ENCODE measurements at places on chromosomes 13 and 19.

- no peak for DNase-seq
Measured at GRCh38 chr19:47111682-47112165, 1.9 kb downstream of the ZC3H4 start.

DNA sequence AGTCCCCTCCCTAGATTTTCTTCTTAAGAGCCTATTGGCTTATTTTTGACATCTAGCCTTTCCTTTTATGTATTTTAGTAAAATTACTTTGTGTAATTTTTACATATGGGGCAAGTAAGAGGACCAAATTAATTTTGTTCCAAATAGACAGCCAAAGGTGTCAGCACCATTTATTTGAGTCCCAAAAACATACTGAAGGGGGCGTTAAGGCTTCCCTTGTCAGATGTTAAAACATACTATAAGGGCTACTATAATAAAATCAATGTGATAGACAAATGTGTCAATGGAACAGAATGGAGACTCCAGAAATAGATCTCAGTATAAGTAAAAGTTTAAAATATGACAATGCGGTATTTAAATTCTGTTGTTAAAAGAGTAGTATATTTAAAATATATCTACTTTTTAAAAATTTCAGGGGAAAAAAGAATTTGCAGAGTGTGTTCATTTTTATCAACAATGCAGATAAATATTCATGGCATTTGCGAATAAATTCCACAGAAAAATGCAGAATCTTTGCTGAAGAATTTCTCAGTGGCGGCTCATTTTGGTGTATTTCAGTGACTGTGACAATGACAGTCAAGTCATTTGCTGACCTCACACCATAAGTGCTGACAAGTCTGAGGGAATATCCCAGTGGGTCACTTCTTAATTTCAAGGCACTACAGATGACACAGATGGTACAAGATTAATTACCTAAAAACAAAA, 133.7 kb downstream of the MTUS2 start:
- no peak for DNase-seq

GRCh38 chr13:94057618-94058186, 421.8 kb downstream of the DCT start:
- DNase-seq, result no peak

- no peak for DNase-seq
Measured at GRCh38 chr13:41099986-41100385, 32.6 kb downstream of the KBTBD6 start.

DNA sequence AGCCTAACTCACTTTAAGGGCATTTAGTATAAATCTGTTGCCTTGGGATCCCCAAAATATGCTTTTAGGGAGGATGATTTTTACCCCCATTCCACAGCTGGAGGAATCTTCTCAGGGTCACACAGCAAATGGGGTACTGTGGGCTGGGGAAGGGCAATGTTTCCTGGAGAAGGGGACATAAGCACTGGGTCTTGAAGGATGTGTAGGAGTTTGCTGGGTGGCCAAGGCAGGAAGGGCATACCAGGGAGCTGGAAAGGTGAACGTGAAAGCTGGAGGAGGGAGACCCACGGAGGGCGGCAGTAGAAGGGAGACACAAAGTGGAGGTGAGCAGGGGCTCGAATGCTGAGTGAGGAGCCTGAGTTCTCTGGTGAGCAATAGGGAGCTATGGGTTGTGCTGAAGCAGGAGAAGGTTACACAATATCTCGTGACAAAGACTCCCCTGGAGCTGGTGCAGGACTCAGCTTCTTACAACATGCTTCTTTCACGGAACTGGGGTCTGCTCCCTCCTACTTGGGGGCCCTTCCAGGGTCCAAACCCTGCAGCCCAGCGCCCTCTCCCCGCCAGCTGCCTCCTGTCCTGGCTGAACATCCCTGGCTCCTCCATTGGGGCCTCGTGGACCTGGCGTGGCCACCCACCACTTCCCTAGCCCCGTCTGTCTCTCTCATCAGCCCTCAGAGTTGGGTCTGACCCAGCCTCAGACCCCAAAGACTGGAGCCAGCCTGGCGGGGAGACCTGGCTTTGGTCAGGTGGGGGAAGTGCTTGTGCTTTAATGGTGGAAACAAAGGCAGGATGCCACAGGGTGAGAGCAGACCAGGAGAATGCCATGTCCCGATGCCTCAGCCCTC, 11.1 kb downstream of the CILP2 start:
- no peak for DNase-seq

- DNase-seq, result no peak
Measured at GRCh38 chr13:80584785-80585184, 243.9 kb upstream of the SPRY2 start.

- no peak for DNase-seq
Measured at GRCh38 chr13:19967621-19968020, 9.1 kb downstream of the ZMYM2 start.

- DNase-seq, result no peak
Measured at GRCh38 chr13:74227476-74228158, 93.4 kb upstream of the KLF12 start.

DNA sequence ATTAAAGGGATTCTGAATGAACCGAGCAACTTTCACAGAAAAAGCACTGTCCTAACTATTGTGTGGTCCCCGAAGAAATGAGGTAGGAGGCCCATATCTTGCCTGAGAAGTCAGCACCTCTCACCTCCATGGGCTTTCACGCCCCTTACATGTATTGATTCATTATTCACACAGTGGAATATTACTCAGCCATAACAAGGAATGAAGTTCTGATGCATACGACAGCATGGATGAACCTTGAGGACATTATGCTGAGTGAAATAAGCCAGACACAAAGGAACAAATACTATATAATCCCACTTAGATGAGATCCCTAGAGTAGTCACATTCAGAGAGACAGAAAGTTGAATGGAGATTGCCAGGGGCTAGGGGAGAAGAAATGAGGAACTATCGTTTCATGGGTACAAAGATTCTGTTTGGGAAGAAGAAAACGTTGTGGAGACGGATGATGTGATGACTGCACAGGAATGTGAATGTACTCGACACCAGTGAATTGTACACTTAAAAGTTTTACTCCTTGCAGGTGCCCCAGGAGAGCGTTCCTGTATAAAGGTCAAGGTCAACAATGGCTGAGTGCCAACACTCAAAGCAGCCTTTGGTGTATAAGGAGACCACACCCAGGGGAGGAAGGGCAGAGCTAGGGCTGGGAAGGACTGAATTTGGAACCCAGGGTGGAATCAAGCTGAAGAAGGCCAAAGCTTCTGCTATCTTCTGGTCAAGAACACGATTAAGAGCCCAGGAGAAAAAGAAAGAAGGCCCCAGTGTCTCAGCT, 22.5 kb downstream of the ZIC5 start:
- no peak for DNase-seq

DNA sequence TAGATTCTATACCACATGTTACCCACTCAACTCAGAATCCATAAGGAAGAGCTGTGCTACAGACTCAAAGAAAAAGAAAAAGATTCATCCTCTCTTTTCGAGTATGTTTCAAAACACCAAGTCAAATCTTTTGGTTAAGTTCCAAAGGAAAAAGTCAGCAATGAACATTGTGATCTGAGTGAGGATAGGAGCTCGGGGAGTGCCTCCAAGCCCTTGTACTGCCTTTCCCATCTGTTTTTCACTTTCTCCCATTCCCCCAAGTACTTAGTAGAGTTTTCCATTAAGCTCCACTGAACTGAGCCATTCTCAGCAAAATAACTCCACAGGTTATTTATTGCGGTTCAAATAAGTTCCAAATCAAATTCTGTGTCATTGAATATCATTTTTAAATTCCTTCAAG, 47.7 kb upstream of the MAB21L1 start:
- no peak for DNase-seq

DNA sequence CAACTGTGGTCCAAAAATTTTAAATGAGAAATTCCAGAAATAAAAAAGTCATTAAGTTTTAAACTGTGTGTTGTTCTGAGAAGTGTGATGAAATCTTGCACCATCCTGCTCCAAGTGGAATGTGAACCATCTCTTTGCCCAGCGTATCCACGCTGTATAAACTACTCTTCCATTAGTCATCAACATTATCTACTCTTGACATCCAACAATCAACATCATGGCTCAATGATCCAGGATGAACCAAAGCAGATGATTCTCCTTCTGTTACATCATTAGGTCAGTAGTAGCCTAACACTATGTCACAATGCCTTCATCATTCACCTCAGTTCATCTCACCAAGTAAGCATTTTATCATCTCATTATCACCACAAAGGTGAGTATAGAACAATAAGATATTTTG, 55.3 kb downstream of the SUCLA2 start:
- DNase-seq, result no peak

- DNase-seq, result no peak
Measured at GRCh38 chr19:29247471-29247870, 34.5 kb upstream of the UQCRFS1 start.

- DNase-seq, result no peak
Measured at GRCh38 chr13:109348519-109349258, 437.7 kb downstream of the IRS2 start.

DNA sequence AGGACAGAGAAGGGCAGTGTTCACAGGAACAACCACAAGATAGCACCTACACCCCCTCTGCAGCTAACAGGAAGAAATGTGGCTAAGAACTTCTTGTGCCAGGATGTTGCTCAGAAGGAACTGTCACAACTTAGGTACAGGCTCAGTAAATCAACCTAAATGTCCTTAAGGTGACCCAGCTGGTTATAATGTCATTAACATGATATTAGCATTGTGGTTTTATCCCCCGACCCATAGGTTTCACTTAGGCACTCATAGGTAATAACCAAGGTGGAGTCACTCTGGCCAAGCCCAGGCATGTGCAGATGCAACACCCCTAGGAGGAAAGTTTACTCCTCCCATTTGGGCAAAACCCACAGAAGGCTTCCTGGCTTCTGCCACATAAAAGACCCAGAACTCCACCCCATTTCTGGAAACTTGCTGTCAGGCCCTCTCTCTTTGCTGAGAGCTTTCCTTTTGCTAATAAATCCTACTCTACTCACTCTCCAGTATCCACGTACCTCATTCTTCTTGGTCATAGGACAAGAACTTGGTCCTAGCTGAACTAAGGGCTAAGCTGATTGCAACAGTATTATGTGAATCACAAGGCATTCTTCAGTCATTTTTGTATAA, 951.3 kb downstream of the SLITRK5 start:
- no peak for DNase-seq

- DNase-seq, result no peak
Measured at GRCh38 chr19:7904074-7905020, 670 bp downstream of the MAP2K7 start.

DNA sequence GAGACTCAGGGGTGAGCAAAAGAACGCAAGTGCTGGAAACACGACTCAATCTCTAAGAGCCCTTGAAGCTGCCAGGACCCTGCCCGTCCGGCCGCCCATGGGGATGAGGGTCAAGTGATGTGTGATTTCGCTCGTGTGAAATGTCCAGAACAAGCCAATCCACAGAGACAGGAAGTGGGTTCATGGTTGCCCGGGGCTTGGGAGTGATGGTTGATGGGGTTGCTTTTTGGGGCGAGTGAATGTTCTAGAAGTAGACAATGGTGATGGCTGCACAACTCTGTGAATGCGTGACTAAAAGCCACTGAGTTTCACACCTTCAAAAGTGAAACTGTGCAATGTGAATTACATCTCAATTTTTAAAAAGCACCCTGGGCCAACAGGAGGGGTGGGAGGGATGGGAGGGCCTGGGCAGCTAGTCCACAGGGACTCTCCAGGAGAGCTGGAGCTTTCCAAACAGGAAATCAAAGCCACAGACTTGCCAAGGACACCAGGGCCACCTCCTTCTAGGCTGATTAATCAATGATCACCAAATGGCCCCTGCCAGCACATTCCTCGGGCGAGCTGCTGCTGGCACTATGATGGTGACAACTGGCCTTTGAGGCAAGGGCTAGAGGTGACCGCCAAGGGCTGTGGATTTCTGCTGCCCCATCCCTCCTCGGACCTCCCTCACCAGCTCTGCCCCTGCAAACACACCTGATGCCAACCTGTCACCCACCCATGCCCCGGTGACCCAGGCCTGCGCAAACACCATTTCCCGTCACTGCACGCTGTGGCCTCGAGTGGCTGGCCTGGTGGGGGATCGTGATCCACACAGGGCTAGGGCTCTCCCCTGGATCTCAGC, 14.0 kb downstream of the DPP9 start:
- no peak for DNase-seq

- no peak for DNase-seq
Measured at GRCh38 chr19:2477141-2477710, 1.3 kb downstream of the GADD45B start.

GRCh38 chr13:98549006-98549727, 27.7 kb downstream of the STK24 start:
- no peak for DNase-seq

GRCh38 chr13:35514061-35514477, 37.6 kb upstream of the MAB21L1 start:
- DNase-seq, result peak; percentile 50

DNA sequence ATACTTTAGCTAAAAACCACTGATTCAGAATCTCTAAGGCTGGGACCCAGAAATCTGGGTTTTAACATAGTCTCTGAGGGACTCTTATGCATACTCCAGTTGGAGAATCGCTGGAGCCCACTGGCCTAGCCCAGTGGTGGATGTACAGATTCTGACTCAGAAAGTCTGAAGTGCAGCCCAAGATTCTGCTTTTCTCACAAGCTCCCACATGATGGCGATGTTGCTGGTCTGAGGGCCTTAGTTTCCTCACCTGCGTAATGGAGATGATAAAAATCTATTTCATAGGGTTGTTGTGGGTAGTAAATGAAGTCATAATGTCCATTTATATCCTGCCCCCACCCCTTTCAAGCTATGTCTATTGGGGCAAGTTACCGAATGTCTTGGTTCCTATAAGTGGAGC, 7.7 kb upstream of the CDADC1 start:
- DNase-seq, result peak; percentile 51

DNA sequence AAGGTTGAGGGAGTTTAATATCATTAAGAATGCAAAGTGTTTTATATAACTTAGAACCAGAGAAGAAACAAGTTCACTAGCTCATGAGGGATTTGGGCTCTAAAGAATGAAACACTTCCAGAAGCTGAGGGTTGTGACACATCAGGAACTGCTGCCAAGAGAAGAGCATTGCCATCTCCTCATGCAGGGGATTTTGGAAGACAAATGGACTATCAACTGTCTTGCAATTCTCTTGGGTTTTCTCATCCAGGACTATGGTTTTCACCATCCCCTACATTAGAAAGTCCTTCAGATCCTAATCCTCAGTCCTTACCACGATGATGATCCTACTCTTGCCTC, 59.7 kb upstream of the KL start:
- no peak for DNase-seq

GRCh38 chr13:89862691-89863036, 1484.8 kb upstream of the MIR17HG start:
- no peak for DNase-seq
